ENCODE measurements at places on chromosomes 12 and 14. TPM values are rescaled to one million over a fixed set of nuclear protein-coding genes. Genes with fewer than 3 reads are reported as not detected.
A peak's percentile ranks its signal among the peaks of the same experiment; 100 is the strongest.

- H3K27me3 ChIP-seq: peaks cover 72% of the 10 kb centered on the region
- DNase-seq: no peak
- peaks cover 5% of the 10 kb centered on the region for H3K36me3 ChIP-seq
- no peak overlapping the region for H3K27ac ChIP-seq
- peak overlapping the region; percentile 77 for H3K4me3 ChIP-seq
These were observed 130.3 kb downstream of the NDUFA12 start for GRCh38 chr12:94872971-94873733.

DNA sequence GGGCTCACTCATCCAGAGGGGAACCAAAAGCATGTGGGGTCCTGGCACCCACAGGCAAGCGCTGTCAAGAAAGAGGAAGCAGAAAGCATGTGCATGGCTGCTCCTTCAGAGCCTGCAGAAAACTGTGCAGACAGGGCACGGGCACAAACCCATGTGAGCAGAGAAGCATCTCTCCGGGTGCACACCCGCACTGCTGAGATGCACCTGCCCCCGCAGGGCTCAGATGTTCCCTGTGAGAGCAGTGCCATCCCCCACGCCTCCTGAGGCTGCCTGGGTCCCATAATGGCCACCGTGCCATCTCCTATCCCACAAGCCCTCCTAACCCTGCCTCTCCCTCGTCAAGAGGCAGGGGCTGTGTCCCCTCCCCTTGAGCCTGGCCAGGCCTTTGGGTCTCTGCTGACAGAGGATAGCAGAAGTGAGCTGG lies 32.3 kb upstream of the INF2 start:
- H3K36me3 ChIP-seq: no peaks in the 10 kb centered on the region
- peaks cover 4% of the 10 kb centered on the region for H3K4me1 ChIP-seq
- H3K4me3 ChIP-seq: no peak overlapping the region

GRCh38 chr12:67681941-67682620 lies 33.5 kb downstream of the DYRK2 start:
- H3K4me3 ChIP-seq: no peak overlapping the region
- no peaks in the 10 kb centered on the region for H3K27me3 ChIP-seq
- H3K4me1 ChIP-seq: peaks cover 6% of the 10 kb centered on the region
- DNase-seq: no peak
- H3K36me3 ChIP-seq: peaks cover 13% of the 10 kb centered on the region

- H3K36me3 ChIP-seq: peaks cover 2% of the 10 kb centered on the region
- H3K4me3 ChIP-seq: peak overlapping the region; percentile 74
- peak; percentile 38 for DNase-seq
- H3K27me3 ChIP-seq: peaks cover 12% of the 10 kb centered on the region
- H3K4me1 ChIP-seq: peaks cover 7% of the 10 kb centered on the region
- H3K27ac ChIP-seq: peak overlapping the region; percentile 69
These were observed 11.4 kb upstream of the DNAL1 start for GRCh38 chr14:73633116-73634010.

DNA sequence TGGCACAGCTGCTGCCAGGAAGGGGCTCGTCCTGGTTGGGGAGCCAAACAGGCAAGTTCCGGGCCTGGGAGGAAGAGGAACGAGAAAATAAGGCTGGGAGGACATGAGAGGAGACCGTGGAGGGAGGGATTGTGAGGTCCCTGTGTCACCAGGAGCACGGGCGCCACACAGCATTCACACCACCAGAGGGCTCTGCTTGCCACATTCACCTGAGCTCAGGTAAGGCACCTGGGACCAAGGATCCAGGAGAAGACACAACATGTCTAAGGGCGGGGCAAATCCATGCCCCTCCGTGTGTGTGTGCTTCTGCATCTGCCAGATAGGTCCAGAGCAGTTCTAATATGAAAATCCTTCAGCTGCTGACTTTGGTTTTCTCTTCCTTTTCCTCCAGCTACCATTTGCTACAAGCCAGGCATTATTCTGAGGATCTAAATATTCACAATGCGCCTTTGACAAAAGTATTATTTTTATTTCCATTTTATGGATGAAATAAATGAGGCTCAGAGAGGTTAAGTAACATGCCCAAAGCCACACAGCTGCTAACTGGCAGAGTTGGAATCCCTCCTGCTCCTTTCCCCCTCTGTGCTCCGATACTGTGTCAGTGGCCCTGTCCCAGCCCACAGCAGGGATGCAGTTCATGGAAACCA lies 14.6 kb downstream of the RAPGEF3 start:
- H3K4me1 ChIP-seq: peaks cover 22% of the 10 kb centered on the region
- peak overlapping the region; percentile 39 for H3K27ac ChIP-seq
- H3K4me3 ChIP-seq: no peak overlapping the region
- DNase-seq: peak; percentile 40

- H3K27ac ChIP-seq: no peak overlapping the region
- no peaks in the 10 kb centered on the region for H3K36me3 ChIP-seq
- H3K4me1 ChIP-seq: no peaks in the 10 kb centered on the region
- H3K27me3 ChIP-seq: peaks cover 24% of the 10 kb centered on the region
These were observed 89.7 kb upstream of the CPM start for GRCh38 chr12:69022674-69023073.

DNA sequence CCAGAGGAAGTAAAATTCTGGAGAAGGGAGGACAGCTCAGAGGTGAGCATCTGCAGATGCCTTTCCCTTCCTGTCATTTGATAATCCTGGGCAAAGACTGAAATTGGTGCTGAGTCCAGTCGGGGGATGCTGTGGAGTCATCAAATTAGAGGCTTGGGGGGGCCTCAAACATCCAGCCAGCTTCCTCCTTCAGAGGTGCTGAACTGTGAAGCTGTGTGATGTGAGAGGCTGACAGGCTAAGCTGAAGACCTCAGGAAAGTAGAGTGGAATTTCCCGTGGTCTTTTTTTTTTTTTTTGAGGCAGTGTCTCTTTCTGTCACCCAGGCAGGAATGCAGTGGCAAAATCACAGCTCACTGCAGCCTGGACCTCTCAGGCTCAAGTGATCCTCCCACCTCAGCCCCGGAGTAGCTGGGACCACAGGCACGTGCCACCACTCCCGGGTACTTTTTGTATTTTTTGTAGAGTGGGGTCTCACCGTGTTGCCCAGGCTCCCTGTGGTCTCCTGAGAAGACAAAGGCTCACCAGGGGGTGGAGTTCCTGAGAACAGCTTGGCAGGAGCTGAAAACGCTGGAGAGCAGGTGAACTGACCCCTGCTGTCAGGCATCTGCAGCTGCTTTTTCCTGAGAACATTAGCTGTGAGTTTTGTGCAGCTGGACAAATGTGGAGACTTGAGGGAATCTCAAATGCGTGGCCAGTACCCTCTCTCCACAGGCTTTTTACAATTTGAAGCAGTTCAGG lies 6.1 kb upstream of the TCL1B start:
- DNase-seq: no peak
- peaks cover 2% of the 10 kb centered on the region for H3K36me3 ChIP-seq
- H3K27ac ChIP-seq: peak overlapping the region; percentile 16
- H3K27me3 ChIP-seq: peaks cover 48% of the 10 kb centered on the region
- peaks cover 9% of the 10 kb centered on the region for H3K4me1 ChIP-seq

DNA sequence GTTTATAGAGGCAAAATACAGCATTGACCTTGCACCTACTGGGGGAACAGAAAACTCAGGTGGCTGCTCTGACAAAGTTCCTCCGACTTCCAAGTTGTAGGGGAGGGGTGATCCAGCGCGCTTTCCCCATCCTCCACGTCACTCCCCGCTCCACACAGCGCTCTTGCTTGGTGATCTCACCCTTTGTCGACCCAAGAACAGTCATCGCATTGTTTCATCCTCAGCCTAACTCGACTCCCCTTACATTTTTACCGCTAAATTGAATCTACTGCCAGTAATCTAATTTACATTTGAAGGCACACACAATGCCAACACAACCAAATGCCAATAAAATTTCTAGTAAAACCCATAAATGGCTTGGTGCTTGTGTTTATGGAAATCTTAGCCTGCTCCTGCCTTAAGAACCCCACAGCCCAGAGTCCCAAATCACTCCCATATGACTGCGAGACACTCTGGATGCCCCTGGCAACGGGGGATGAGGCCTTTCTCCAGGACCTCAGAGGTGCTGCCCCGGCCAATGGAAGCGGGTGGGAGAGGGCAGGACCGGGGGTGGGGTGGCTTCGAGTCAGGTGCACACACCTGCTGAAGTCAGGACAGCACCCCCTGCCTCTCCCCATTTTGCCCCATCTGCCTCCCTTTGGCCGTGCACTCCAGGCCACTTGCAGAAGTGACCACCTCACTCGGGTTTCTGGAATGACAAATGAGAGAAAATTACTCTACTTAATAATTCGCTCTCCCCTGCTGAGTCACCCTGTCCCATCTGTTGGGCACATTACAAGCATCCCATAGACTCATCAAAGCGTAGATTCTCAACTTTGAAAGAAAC lies 98.2 kb upstream of the GSC start:
- no peak overlapping the region for H3K4me3 ChIP-seq
- DNase-seq: no peak
- H3K4me1 ChIP-seq: peaks cover 2% of the 10 kb centered on the region
- no peaks in the 10 kb centered on the region for H3K36me3 ChIP-seq
- no peak overlapping the region for H3K27ac ChIP-seq

DNA sequence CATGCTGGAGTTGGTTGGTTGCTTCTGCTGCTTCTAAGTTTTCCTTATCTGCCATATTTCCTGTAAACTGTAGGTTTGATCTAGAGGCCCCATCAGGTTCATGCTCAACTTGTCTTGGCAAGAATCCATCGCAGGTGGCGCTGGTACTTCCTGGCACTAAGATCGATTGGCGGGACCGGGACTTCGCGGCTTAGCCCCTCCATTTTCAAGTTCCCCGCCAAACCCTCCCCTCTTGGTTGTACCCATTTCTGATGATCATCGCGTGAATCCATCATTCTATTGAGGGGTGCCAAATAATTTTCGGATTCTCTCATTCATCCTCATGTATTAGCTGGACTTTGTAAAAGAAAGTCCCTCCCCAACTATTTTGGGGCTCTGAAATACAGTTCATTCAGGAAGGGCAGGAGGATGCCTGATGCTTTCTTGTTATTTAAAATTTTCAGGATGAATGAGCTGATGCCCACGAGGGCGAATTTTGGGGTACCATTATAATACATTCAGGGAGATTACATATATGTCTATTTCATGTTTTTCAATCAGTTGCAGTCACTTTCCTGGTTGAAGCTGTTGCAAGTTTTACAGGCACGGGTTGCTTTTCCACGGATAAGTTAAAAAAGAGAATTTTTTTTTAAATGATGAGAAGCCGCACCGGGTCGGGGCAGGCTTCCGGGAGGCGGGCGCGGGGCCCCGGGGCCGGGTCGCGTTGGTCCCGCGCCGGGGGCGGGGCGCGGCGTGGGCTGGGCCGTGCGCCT lies 395 bp upstream of the BRI3BP start:
- peak; percentile 74 for DNase-seq
- peak overlapping the region; percentile 88 for H3K4me3 ChIP-seq
- H3K27me3 ChIP-seq: no peaks in the 10 kb centered on the region
- H3K4me1 ChIP-seq: peaks cover 26% of the 10 kb centered on the region
- H3K27ac ChIP-seq: peak overlapping the region; percentile 88

GRCh38 chr14:74952180-74952665 lies 3.2 kb downstream of the PGF start:
- H3K27me3 ChIP-seq: peaks cover 16% of the 10 kb centered on the region
- peaks cover 5% of the 10 kb centered on the region for H3K4me1 ChIP-seq
- H3K4me3 ChIP-seq: no peak overlapping the region

Gene P2RX7
- total RNA-seq: 10.4 TPM

Gene KLHL33
- total RNA-seq: 0.47 TPM

Gene TAS2R7
- not detected for total RNA-seq

Gene SMOC1
- not detected for total RNA-seq

Gene RNF212B
- not detected for total RNA-seq
